ENCODE measurements at places on chromosomes 4 and X.

DNA sequence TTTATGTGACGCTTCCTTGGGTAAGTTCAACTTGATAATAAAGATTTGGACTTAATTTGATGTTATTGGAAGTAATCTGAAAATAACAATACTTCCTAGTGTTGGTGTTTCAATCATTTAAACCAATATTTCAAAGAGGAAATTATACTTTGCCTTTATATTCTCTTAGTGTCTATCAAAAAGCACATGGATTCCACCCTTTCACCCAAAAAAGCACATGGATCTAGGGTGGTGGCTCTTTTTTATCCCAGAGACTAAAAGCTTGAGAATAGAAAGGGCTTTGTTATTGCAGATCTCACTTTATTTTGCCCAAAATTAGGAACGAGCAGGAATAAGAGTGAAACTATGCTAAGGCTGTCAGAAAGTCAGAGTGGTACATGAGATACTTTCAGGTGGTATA is 75.1 kb upstream of the RASGEF1B start:
- no peak for DNase-seq

DNA sequence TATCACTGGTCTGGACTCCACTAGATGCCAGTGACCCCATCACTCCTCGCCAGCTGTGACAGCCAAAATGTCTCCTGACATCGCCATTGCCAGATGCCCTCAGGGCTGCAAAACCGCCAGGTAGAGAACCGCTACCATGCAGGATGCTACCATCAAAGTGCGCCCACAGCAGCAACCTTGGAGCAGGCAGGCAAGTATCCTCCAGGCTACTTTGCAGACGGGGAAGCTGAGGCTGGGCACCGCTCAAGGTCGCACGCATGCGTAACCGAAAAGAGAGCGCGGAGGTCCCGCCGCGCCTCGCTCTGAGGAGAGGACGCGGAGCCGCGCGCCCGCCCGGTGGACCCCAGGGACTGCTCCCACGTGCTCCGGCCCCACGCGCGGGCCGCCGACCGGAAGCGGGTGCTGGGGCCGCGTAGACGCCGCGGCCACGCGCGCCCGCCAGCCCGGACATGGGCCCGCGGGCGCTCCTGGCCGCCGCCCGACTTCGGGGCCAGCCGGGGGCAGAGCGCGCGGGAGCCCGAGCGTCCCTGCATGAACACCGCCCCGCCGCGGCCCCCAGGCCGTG is at the start of gene STS:
Gene STS (plus strand): TSS at position 300 of the 565 bp plus-strand sequence. CDS start 105,488 bp downstream, outside the sequence.
- peak; percentile 68 for DNase-seq

DNA sequence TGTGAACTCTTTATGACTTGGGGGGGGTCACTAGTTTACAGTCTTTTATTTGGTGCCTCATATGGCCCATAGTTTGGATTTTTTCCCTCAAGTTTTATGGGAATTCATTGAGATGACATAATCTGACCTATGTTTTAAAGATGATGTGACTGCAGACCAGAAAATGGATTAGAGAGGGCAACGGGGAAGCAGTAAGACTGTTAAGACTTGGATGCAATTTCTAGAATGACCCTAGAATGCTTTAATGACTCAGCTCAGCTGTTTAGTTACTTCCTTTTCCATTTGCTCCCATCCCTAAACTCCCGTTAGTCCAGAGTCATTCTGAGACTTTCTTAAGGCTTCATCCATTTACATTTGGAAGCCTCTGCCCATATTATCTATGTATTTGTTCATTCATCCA is 59.9 kb upstream of the PDGFRA start:
- no peak for DNase-seq

DNA sequence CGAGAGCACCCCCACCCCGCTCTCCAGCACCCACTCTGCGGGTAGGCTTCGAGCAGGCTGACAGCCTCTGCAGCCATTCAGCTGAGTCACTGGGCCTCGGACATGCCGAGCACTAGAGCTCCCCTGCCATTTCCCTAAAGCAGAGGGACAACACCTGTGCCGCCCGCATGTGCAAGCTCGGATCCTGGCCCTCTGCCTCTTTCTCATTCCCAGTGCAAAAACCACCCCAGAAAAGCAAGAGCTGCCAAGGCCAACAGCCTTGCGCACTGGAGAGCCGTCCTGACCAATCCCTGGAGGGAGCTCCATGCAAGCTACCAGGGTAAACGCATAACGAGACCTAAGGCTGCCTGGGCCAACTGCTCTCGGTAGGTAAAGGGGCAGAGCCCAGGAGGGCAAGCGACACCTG is 5.3 kb downstream of the HCFC1 start:
- no peak for DNase-seq

DNA sequence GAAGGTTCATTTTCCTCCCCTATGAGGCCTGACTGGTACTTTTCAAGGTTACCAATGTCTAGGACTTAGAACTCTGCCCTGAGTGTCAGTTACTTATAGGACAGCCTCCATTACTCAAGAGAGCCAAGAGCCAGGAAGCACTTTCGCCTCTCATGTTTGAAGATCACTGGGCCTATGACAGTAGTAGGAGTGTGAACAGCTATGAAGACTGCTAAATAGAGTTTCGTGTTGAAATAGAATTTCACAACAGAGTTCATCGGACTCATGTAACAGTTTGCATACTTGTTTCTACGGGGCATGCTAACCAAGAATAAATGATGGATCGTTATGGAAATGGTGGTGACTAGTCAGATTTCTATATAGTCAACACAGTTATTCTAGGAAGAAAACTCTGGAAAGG is 97.8 kb upstream of the GPC4 start:
- no peak for DNase-seq

DNA sequence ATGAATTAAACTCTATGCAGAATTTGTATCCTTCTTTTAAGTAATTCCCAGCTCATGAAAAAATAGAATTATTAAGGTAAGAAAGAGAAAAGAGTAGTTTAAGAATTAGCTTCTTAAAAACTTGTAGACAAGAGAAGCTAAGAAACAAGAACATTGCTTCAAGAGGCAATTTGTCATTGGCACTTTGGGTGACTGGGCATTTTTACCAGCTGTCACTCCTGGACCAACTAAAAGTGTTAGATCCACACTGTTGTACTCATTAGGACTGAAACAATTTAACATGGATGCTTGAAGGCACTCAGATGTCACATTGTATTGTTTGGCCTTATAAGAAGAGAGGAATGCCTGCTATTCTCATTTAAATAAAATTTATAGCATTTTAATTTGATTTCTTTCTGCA is 7.4 kb downstream of the COL25A1 start:
- DNase-seq = no peak

GRCh38 chr4:3472411-3473141 is 9.5 kb downstream of the DOK7 start:
- no peak for DNase-seq

GRCh38 chrX:77731821-77732419 is 54.1 kb downstream of the ATRX start:
- no peak for DNase-seq

- no peak for DNase-seq
Measured at GRCh38 chr4:185567381-185568376, 32.4 kb upstream of the PDLIM3 start.
